H1 (cell line): ENCODE measurements at places on chromosomes 1 and 21. TPM values are rescaled to one million over a fixed set of nuclear protein-coding genes. Genes with fewer than 3 reads are reported as not detected.

DNA sequence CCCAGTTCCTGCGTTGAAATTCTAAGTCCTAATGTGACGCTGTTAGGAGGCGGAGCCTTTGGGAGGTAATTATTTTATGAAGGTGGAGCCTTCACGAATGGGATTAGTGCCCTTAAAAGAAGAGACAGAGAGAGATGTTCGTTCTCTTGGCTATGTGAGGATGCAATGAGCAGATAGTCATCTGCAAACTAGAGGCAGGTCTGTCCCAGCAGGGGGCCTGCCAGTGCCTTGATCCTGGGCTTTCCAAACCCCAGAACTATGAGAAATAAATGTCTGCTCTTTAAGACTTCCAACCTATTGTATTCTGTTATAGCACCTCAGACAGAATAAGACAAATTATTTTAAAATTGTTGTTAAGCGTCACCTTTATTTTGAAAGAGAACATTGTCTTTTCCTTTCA, 123.1 kb upstream of the KCNJ6 start:
- no peak overlapping the region for H3K4me3 ChIP-seq
- H3K4me1 ChIP-seq, result no peaks in the 10 kb centered on the region
- H3K27me3 ChIP-seq, result no peaks in the 10 kb centered on the region

DNA sequence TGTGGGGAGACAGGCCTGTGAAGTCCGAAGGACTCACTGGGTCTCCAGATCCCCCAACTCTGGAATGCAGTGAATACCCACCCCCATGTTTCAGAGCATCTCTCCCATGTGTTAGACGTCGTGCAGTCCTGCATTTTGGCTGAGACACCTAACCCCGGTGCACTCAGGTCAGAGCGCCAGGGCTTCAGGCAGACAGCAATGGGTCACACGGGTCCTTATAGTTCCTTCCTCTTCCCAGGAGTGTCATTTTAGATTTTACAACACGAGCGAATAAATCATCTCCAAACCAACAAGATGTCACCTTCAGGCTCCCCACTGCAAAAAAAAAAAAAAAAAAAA, 5.1 kb downstream of the PRRX1 start:
- H3K36me3 ChIP-seq, result no peaks in the 10 kb centered on the region
- no peak for DNase-seq
- H3K27me3 ChIP-seq, result peaks cover 68% of the 10 kb centered on the region
- H3K4me3 ChIP-seq, result no peak overlapping the region
- no peak overlapping the region for H3K27ac ChIP-seq

- DNase-seq, result peak; percentile 71
- peaks cover 3% of the 10 kb centered on the region for H3K4me1 ChIP-seq
- H3K27ac ChIP-seq, result no peak overlapping the region
- H3K36me3 ChIP-seq, result no peaks in the 10 kb centered on the region; the same call in 1 of the 2 replicates
Measured at GRCh38 chr1:110070282-110070669, 196 bp downstream of the ALX3 start.

DNA sequence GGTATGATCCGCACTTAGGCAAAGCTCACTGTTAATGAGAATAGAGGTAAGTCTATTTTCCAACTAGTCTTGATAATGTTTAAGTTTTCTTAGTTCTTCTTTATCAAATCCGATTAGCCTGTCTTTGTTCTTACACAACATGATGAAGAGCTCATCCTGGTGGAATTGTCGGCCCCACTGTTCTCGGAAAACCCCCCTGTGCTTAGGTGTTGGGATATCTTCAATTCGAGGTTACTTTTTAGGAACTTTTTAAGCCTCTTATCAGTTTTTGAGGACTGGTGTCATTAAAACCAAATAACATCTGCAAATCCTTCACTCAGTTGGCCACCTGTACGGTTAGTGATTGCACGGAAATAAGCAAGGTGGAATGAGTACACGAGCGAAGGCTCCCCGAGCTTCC, 60.7 kb upstream of the KIF26B start:
- no peak overlapping the region for H3K4me3 ChIP-seq
- no peaks in the 10 kb centered on the region for H3K27me3 ChIP-seq
- no peak overlapping the region for H3K27ac ChIP-seq
- H3K4me1 ChIP-seq, result no peaks in the 10 kb centered on the region

- no peak overlapping the region for H3K4me3 ChIP-seq
- peak; percentile 59 for DNase-seq
- no peaks in the 10 kb centered on the region for H3K36me3 ChIP-seq
- H3K27ac ChIP-seq, result no peak overlapping the region
- no peaks in the 10 kb centered on the region for H3K27me3 ChIP-seq
- H3K4me1 ChIP-seq, result no peaks in the 10 kb centered on the region
Measured at GRCh38 chr1:17274186-17275170, 25.6 kb downstream of the PADI3 start.

DNA sequence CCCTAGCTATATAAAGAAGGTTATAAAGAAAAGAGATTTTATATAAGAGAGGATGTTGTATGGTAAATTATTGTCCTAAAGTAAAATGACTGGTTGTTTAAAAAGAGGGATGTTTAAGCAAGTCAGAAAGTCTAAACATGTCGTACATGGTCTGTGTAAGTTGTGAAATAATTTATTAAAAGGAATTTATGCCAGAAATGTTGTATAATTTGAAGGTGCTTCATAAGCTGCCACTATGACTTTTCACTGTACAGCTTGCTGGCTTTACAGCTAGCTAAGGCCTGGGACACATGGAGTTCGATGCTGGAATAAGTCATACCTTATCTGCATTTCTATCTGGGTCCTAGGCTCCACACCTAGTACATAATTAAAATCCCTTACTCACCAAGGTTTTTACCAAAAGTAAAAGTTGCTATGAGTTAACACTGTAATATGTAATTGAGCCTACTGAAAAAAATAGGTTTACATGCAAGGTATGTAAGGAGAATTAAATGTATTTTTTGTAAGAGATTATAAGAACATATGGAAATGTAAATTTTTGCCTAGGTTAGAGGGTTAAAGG, 59.0 kb upstream of the EDEM3 start:
- no peak for DNase-seq
- H3K4me1 ChIP-seq, result no peaks in the 10 kb centered on the region
- no peak overlapping the region for H3K4me3 ChIP-seq
- no peaks in the 10 kb centered on the region for H3K27me3 ChIP-seq
- no peaks in the 10 kb centered on the region for H3K36me3 ChIP-seq

- no peak for DNase-seq
- H3K4me1 ChIP-seq, result peaks cover 9% of the 10 kb centered on the region
- peaks cover 89% of the 10 kb centered on the region for H3K36me3 ChIP-seq
- no peak overlapping the region for H3K4me3 ChIP-seq
- H3K27ac ChIP-seq, result no peak overlapping the region
Measured at GRCh38 chr1:39003281-39003680, 12.2 kb downstream of the AKIRIN1 start.

GRCh38 chr1:18155881-18156385, 48.3 kb downstream of the IGSF21 start:
- no peaks in the 10 kb centered on the region for H3K36me3 ChIP-seq
- H3K27ac ChIP-seq, result no peak overlapping the region
- DNase-seq, result no peak
- H3K27me3 ChIP-seq, result no peaks in the 10 kb centered on the region

GRCh38 chr1:10646347-10646861, 150.0 kb downstream of the CASZ1 start:
- no peak overlapping the region for H3K27ac ChIP-seq
- H3K36me3 ChIP-seq, result no peaks in the 10 kb centered on the region; the same call in 1 of the 2 replicates
- no peak for DNase-seq

GRCh38 chr1:206693592-206693991, 8.9 kb downstream of the MAPKAPK2 start:
- no peaks in the 10 kb centered on the region for H3K36me3 ChIP-seq
- DNase-seq, result no peak
- H3K4me3 ChIP-seq, result no peak overlapping the region
- H3K4me1 ChIP-seq, result peaks cover 21% of the 10 kb centered on the region
- H3K27ac ChIP-seq, result no peak overlapping the region
- H3K27me3 ChIP-seq, result no peaks in the 10 kb centered on the region

DNA sequence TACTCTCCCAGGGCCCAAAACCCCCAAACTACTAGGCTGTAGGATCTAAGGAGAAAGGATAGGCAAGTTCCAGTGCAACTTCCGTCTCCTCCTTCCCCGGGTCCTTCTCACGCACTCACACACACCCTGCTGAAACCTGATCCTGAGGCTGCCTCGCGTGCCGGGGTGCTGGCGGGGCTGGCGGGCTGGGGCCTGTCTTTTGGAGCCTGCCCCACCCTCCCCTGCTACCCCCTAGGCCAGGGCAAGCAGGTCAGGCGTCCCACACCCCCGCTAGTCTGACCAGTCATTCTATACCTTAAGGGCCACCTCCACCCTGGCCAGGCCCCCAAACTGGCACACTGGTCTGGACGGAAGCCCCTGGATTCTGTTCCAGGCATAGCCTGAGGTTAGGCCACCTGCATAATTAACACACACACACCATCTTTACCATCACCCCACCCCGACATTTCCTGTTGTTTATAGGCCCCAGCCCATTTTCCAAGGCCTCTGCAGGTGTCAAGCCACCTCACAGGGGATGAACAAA, 48.3 kb upstream of the ARTN start:
- no peaks in the 10 kb centered on the region for H3K27me3 ChIP-seq
- no peak for DNase-seq
- H3K4me1 ChIP-seq, result peaks cover 23% of the 10 kb centered on the region
- no peak overlapping the region; the same call in 1 of the 2 replicates for H3K27ac ChIP-seq

GRCh38 chr1:221487781-221488524, 253.9 kb downstream of the DUSP10 start:
- no peak overlapping the region for H3K4me3 ChIP-seq
- no peaks in the 10 kb centered on the region for H3K36me3 ChIP-seq
- no peaks in the 10 kb centered on the region for H3K27me3 ChIP-seq
- no peak for DNase-seq

DNA sequence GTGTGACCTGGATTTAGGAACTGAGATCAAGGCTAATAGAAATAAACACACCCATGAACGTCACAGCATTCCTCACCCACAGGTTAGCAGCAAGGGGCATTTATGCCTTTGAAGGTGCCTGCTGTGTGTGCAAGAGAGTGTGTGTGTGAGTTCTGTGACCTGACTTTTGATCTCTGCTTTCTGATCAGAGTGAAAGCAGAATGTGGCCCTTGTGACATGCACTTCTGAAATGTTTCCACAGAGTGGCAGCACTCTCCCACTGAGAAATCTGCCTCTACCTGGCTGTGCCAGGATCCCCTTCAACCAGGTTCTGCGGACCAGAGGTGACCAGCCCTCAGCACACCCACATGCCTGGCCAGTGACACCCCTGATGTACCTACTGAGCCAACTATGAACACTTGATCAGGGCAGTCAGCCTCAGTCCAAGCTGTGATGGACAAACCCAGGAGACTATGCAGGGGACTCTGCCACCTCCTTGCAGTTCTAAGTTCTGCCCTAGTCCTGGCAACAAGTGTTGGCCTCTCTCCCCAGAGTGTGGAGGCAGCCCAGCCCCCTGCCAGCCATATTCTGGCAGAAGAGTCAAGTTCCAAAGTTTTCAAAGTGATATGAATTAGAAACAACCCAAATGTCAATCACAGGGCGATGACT, 41.0 kb downstream of the RXRG start:
- H3K27me3 ChIP-seq, result no peaks in the 10 kb centered on the region
- H3K4me3 ChIP-seq, result no peak overlapping the region
- H3K27ac ChIP-seq, result no peak overlapping the region
- no peaks in the 10 kb centered on the region for H3K36me3 ChIP-seq
- DNase-seq, result no peak

DNA sequence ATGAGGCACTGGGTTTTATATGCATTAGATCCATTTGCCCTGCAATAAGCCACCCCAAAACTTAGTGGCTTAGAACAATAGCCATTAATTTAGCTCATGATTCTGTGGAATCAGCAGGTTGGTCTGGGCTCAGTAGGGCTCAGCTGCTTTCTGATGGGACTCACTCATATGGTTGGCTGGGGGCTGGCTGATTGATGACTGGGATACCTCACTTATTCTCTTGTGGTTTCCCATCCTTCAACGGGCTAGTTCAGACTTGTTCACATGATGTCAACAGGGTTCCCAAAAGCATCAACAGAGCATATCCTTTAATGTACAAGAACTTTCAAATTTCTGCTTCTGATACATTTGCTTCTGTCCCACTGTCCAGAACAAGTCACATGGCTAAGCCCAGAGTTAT, 43.2 kb downstream of the DNM3 start:
- no peak overlapping the region for H3K4me3 ChIP-seq
- no peaks in the 10 kb centered on the region for H3K27me3 ChIP-seq
- H3K27ac ChIP-seq, result no peak overlapping the region
- H3K36me3 ChIP-seq, result no peaks in the 10 kb centered on the region
- no peak for DNase-seq

DNA sequence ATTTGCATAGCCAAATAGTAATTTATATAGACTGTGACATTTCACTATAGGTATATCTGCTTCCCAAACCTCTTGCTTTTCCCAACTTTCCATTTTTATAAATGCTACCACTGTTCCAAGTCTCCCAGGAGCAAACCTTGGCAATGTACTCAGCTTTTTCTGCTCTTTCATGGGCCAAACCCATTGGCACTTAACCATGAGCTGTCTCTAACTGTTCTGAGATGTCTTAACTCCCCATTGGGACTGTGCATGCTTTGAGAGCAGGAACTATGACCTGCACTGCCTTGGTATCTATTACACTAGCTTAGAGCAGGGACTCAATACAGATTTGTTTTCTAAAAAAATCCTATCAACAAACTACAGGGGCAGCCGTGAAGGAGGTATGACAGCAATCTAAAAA, 22.5 kb upstream of the KHDRBS1 start:
- H3K27me3 ChIP-seq, result no peaks in the 10 kb centered on the region
- H3K4me3 ChIP-seq, result no peak overlapping the region
- peaks cover 2% of the 10 kb centered on the region for H3K4me1 ChIP-seq

DNA sequence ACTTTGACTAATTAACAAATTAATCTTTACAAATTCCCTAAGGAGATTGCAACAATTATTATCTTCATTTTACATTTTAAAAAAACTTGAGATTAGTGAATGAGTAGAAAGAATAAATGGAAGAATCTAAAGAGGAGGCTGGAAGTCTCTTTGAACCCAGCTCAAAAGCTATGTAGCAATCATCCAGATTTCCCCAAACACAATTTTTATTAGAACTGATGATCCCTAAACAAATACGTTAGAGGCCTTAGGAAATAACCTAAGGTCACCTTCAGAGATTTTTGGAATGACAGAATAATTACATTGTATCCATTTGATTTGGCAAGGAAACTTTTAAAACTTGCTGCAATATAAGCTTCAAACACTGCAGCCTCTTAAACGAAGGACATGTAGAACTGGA, 242.4 kb upstream of the LYPLAL1 start:
- no peak overlapping the region for H3K27ac ChIP-seq
- H3K4me1 ChIP-seq, result no peaks in the 10 kb centered on the region
- no peaks in the 10 kb centered on the region for H3K36me3 ChIP-seq
- H3K4me3 ChIP-seq, result no peak overlapping the region
- no peak for DNase-seq

DNA sequence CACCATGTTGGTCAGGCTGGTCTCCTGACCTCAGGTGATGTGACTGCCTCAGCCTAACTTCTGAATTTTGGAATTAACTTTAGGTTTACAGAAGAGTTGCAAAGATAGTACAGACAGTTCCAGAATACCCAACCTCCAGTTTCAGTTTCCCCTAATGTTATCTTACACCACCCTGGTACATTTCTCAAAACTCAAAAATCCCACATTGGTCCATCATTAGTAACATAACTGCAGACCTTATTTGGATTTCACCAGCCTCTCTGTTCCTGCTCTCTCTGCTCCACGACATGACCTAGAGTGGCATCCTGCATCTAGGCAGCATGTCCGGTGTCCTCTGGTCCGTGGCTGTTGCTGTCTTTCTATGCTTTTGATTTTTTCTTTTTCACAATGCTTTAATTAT, 5.0 kb upstream of the ZC3H12A start:
- peaks cover 6% of the 10 kb centered on the region; the same call in 1 of the 2 replicates for H3K27me3 ChIP-seq
- no peak overlapping the region for H3K27ac ChIP-seq
- peaks cover 6% of the 10 kb centered on the region for H3K4me1 ChIP-seq
- no peak overlapping the region for H3K4me3 ChIP-seq

ZFP69 gene
- 4.3 TPM in 2 replicates for total RNA-seq

F11R gene
- total RNA-seq, result 143 and 159 TPM in 2 replicates

TEDDM1 gene
- not detected in 2 replicates for total RNA-seq

RGS8 gene
- total RNA-seq, result 0.13 and 0.29 TPM in 2 replicates

PCNX2 gene
- total RNA-seq, result 44.1 and 46.1 TPM in 2 replicates

CCDC18 gene
- 17.3 and 21.2 TPM in 2 replicates for total RNA-seq

RIMKLA gene
- total RNA-seq, result 5.8 TPM in 2 replicates

F5 gene
- 0.04 TPM in 1 of 2 replicates, not detected in the other for total RNA-seq

OR4F16 gene
- total RNA-seq, result not detected in 2 replicates
